ENCODE measurements at places on chromosomes 3 and 15.

DNA sequence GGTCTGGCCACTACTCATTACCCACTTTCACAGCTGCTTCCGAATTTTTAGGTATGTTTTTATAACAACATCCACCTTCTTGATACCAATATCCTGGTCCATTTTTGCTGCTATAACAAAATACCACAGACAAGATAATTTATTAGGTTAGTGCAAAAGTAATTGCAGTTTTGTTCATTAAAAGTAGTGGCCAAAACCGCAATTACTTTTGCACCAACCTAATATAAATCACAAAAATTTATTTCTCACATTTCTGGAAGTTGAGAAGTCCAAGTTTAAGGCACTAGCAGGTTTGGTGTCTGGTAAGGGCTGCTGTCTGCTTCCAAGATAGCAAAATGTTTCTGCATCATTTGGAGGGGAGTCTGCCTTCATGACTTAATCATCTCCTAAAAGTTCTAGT lies 624.7 kb upstream of the ALCAM start:
- DNase-seq = no peak

DNA sequence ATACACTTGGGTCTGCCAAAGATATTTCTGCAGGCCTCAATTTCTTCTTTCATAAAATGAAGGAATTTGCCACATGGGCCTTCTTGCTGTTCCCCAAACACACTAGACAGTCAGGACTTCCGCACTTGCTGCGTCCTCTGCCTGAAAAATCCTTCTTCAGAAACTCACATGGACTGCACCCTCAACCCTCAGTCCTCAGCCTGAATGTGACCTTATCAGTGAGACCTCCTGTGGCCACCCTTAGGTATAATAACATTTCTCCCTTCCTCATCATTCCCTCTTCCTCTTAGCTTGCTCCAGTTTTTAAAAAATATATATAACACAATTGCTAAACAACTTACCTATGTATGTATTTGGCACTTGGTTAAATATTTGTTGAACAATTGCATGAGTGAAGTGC lies 257.5 kb downstream of the MFSD1 start:
- no peak for DNase-seq

- DNase-seq = peak; percentile 26
Observed at GRCh38 chr15:73560501-73561117, 72.6 kb downstream of the NPTN start.

DNA sequence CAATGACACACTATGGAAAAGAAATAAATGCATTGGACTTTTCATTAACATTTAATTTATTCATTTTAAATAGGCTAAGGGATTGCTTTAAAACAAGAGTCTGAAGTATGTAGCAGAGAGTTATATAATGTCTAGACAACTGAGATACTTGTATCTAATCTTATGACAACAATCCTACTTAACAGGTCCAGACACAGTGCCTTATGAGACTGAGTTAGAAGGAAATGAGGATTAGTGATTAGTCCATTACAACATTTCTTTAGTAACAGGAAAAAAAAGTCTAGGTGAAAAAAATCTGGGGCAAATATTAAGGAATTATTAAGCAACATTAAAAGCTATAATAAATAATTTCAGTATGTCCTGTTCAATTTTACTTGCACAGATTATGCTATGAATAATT lies 140.6 kb downstream of the MEIS2 start:
- no peak for DNase-seq

GRCh38 chr3:109118584-109118983 lies 650 bp upstream of the MORC1 start:
- DNase-seq = no peak

- no peak for DNase-seq
Observed at GRCh38 chr3:161940621-161940965, 444.0 kb downstream of the OTOL1 start.

GRCh38 chr15:71892335-71892734 lies 82.0 kb downstream of the NR2E3 start:
- DNase-seq = no peak

- no peak for DNase-seq
Observed at GRCh38 chr3:123129092-123129491, 62.3 kb downstream of the PDIA5 start.

GRCh38 chr3:51975852-51976549 lies 1.1 kb downstream of the ABHD14A start:
- DNase-seq = no peak

- no peak for DNase-seq
Observed at GRCh38 chr3:160291909-160292299, 66.7 kb downstream of the C3orf80 start.

- DNase-seq = no peak
Observed at GRCh38 chr15:97082830-97083229, 752.3 kb downstream of the NR2F2 start.

DNA sequence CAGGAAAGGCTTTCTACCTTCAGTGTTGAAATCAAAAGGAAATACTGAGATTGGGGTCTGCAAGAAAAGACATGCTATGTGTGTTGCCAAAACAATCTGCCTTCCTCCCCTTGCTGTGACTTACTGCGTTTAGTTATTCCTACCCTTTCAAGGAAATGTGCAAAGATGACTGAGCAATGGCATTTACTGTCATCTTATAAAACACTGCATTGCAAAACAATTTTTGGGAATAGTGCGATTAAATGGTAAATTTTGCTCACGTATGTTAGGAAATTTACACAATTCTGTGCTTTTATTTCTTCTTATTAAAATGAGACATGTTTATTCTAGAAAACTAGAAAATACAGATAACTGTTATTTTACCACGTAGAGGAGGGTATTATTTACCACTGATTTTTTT lies 45.8 kb downstream of the PDE8A start:
- no peak for DNase-seq

DNA sequence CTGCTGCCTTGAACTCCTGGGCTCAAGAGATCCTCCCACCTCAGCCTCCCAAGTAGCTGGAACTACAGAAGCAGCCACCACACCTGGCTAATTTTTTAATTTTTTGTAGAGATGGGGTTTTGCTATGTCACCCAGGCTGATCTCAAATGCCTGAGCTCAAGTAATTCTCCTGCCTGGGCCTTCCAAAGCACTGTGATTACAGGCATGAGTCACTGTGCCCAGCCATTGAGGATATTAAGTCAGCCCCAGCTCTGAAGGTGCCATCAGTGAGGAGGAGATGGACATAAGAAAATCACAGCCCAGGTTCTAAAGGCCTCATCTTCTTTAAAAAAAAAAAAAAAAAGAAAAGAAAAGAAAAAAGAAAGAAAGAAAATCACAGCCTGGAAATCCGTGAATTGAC lies 26.6 kb upstream of the PSTPIP1 start:
- DNase-seq = no peak

DNA sequence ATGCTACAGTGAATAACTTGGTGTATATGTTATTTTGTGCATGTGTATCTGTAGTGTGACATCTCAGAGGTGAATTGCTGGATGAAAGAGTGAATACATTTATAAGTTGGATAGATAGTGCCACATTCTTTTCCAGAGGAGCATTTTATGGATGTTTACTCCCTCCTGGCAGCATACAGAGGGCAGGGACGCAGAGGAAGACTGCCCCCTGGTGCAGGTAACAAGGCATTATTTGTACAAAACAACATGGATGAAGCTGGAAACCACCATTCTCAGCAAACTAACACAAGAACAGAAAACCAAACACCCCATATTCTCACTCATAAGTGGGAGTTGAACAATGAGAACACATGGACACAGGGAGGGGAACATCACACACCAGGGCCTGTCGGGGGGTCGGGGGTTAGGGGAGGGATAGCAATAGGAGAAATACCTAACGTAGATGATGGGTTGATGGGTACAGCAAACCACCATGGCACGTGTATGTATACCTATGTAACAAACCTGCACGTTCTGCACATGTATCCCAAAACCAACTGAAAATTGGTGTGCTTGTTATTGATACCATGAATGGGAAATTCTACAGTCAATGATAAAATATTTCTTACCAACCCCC lies 57.9 kb upstream of the CTXND1 start:
- DNase-seq = no peak

GRCh38 chr3:59885101-59885500 lies 835.3 kb upstream of the CFAP20DC start:
- no peak for DNase-seq

DNA sequence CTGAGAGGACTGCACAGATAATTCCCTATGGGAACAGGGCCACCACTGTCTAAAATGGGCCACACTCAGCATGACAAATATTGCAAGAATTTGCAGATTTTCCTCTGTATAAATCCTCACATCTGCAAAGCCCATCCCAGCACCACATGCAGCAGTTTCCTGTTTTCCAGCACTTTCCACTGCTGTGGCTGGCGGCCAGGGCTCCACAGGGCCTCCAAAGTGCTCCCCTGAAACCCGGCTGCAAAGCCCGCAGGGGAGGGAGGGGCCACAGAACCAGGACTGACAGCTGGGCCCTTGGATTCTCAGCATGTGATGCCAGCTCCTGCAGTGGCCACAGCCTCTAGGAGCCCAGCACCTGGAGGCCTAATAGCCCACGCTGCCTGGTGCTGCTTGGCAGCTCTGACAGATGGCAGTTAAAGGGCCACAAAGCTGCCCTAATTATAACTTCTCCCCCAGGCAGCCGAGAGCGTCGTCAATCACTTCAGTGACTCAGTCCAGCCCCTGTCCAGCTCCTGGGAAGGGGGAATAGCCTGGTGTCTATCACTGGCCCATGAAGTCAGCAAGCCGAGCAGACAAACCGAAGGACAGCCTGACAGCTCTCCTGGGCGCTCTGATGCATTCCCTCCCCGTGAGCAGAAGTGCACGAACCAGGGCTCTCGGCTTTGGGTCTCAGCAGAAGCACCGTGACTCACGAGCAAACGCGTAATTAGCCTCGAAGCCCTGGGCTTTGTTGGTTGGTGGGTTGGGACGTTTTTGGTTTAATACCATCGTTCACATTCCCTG lies 4.7 kb downstream of the LRRC15 start:
- peak; percentile 51 for DNase-seq

GRCh38 chr15:89003865-89004725 lies 84.2 kb upstream of the ABHD2 start:
- DNase-seq = no peak

GRCh38 chr3:127059072-127059471 lies 76.2 kb downstream of the PLXNA1 start:
- DNase-seq = no peak

- DNase-seq = no peak
Observed at GRCh38 chr15:80887148-80887547, 102.5 kb downstream of the MESD start.

Measured in RCC 7860 (cell line).